ENCODE measurements at places on chromosomes 2 and 18. TPM values are rescaled to one million over a fixed set of nuclear protein-coding genes. Genes with fewer than 3 reads are reported as not detected.

DNA sequence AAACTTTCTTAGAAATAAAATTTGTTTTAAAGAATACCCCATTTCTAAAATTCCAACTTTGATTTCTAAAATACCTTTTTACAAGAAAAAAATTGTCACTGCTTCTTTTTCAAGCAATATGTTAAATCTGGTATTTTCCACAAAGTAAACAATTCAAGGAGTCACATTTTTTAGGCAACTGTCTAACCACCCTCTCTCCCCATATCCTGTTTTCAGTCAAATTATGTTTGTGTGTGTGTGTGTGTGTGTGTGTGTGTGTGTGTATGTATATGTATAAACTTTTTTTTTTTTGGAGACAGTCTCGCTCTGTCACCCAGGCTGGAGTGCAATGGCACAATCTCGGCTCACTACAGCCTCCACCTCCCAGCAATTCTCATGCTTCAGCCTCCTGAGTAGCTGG lies 59.3 kb downstream of the ADNP2 start:
- DNase-seq = no peak

DNA sequence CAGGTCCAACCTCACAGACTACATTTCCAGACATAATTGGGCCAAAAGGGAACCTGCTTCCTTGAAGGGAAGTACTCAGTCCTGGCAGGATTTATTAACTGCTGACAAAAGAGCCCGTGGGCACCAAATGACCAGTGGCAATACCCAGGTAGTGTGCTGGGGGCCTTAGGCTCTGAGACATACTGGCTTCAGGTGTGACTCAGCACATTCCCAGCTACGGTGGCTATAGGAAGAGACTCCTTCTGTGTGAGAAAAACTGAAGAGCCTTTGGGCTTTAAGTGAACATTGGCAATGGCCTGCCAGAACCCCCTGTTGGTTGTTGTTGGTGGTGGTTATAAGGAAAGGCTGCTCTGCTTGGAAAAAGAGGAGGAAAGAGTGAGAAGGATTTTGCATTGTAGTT lies 401.8 kb downstream of the KCNJ3 start:
- no peak for DNase-seq

DNA sequence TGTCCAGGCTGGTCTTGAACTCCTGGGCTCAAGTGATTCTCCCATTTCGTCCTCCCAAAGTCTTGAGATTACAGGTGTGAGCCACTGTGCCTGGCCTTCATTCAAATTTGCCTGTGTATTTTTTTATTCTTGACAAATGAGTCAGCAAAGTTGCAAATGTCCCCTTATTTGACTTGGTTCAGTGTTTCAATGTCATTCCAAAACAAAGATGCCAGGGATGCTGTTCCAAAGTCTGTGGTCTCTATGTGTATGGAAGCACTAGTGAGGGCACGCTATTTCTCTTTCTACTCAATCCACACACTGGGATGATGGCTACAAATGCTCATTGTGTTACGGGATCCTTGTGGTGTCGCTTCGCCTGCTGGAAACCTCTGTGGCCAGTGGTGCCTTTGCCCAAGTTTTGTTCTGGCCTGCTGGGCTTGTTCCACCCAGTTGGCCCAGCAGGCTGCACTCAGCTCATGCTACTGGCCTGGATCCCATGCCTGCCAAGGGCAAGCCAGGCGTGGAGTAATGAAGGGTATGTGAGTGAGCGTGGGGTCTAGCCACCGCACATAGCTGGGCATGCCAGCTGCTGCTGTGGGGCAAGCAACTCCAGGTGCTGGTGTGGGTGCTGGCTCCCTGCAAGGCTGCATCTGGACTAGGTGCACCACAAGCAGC lies 35.6 kb downstream of the FBXO48 start:
- DNase-seq = no peak

GRCh38 chr2:236938126-236938525 lies 147.6 kb upstream of the COPS8 start:
- peak; percentile 18 for DNase-seq

- no peak for DNase-seq
Observed at GRCh38 chr2:228669690-228670089, 488.2 kb upstream of the SPHKAP start.

KIAA2012 gene
- total RNA-seq = not detected

DNA sequence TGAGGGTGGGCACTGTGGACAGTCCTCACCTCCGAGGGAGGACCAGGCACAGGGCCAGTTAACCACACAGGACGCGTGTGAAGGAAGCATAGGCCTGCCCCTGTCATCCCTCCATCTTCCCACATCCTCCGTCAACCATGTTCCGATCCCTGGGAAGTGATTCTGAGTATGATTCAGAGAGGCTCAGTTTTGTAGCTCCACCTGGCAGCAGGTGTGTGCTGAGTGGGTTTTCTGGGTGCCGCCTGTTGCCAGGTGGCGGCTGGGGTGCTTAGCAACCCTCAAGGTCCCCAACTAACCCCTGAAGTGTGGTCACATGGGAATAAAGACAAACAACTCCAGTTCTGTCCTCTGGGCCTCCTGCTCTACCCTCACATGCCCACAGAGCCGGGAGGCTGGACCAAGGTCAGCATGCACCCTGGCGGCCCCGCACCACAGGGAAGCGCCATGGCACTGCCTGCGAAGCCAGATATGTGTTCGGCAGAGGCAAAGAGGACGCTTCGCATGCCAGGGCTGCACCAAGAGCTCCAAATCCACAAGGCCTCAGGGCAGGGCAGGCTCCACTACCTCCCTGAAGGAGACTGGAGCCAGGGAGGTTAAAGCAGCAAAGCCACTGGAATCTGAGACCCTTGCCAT lies 60.0 kb downstream of the ADCY3 start:
- no peak for DNase-seq

DNA sequence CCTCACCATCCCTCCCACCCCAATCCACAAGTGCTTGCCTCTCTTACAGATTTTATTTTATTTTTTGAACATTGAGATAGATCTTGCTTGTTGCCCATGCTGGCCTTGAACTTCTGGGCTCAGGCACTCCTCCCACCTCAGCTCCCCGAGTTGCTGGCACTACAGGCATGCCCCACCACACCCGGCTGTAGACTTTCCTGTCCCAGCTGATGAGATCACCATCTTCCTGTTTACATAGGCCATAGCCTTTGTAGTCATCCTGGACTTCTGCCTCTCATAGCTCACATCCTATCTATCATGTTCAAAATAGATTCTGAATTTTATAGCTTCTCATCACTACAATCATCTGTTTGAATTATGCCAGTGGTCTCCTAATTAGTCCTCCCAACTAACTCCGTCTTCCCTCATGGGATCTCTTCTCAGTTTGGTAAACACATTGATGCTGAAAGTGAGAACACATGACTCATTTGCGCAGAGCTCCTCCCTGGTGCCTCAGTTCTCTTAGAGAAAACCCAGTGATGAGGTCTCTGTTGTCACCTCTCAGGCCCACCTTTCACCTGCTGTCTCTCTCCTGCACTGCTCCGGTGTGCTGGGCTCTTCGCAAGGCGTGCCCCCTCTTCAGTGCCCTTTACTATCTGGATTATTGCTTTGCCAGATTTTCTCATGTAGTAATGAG lies 243.0 kb downstream of the ZNF407 start:
- DNase-seq = no peak

NOL4 gene
- total RNA-seq = 1.3 TPM

DNA sequence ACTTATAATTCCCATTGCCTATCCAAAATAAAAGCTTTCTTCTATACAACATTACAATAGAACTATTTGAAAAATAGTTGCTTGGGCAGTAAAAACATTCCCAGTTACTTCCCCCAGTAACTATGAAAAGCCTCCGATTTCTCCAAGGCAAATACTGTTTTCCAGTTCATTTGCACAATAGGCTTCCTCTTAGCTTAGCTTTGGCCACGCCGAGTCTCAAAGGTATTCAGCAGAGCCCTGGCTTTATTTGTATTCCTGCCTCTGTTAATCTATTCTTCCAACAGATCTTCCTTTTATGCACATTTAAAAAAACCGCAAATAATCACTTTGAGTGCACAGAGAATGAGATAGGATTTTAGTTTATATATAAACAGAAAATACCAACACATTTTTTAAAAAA lies 836.8 kb upstream of the VRK2 start:
- no peak for DNase-seq

DNA sequence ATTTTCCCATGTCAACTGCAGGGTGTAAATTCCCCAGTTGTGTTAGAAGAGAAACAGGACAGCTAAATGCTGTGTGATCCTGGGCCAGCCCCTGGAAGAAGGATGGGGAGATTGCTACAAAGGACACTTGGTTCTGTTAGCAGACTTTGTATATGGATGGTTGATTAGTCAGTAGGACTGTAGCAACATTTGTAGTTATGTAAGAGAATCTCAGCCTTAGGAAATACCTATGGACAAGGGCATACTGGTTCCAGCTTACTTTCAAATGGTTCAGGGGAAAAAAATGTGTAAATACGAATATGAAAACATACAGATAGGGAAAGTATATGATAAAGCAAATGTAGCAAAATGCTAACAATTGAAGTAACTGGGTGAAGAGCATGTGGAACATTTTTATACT lies 47.6 kb downstream of the GNAL start:
- DNase-seq = no peak

- DNase-seq = no peak
Observed at GRCh38 chr2:24671230-24671629, 122.0 kb downstream of the PTRHD1 start.

CRYGC gene
- total RNA-seq = not detected

- DNase-seq = no peak
Observed at GRCh38 chr2:191462370-191462769, 215.6 kb upstream of the NABP1 start.

DNA sequence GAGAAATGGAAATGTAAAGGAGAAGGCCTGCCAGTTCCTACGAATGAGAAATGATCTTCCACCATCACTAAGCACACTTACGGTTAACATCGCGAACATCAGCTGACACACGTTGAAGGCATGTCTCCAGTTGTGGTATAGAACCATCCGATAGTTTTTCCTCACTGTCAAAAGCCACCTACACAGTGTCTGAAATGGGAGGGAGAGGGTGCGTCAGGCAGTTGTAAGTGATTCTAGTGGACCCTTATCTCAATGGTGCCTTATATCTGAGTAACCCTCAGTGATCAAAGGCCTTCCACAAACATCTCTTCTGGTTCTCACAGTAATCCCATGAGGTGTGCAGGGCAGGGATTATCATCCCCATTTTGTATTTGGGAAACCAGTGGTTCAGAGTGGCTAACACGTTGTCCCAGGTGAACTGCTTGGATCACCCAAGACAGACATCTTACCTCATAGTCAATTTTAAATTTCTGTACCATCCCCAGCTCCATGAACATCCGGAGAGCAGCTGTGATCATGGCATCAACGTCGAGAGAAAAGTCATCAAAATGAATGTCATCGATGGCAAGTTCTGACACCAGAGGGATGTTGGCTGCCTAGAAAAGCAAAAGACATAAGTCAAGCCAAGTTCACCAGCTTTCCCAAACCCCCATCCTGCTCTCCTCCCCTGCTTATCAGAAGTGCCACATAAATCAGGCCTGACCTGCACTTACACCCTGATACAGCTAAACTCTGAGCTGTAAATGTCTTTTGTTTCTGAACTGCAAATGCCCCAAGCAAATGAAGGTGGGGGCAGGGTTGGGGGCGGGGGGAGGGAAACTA lies 335.2 kb downstream of the AGPS start:
- DNase-seq = no peak

DNA sequence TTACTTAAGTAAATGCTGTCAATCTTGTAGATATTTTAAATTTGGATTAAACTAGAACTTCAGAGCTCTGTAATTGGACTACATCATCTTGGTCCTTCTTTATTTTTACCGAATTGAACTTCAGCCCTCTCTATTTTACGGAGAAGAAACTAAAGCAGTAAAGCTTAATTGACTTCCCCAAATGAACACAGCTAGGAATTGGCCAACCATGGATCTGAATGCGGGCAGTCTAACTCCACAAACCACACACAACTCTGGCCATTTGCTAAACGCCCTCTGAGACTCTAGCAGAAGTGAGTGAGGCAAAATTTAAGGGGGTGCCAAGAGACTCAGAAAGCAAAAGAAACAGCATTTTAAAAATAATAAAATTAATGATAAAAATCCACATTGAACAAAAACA lies 86.3 kb upstream of the KCTD1 start:
- DNase-seq = no peak

OSR1 gene
- 2.4 TPM for total RNA-seq

DNA sequence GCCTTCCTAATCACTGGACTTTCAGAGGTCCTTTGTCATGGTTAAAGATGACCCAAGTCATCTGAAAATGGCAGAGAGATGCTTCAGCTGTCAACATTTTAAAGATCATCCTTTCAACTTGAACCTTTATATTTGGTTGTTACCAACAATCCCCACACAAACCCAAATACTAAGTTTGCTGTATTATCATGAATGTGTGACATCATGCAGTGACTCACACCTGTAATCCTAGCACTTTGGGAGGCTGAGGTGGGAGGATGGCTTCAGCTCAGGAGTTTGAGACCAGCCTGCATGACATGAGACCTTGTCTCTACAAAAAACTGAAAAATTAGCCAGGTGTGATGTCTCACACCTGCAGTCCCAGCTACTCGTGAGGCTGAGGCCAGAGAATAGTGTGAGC lies 55.2 kb upstream of the NRP2 start:
- DNase-seq = no peak

DNA sequence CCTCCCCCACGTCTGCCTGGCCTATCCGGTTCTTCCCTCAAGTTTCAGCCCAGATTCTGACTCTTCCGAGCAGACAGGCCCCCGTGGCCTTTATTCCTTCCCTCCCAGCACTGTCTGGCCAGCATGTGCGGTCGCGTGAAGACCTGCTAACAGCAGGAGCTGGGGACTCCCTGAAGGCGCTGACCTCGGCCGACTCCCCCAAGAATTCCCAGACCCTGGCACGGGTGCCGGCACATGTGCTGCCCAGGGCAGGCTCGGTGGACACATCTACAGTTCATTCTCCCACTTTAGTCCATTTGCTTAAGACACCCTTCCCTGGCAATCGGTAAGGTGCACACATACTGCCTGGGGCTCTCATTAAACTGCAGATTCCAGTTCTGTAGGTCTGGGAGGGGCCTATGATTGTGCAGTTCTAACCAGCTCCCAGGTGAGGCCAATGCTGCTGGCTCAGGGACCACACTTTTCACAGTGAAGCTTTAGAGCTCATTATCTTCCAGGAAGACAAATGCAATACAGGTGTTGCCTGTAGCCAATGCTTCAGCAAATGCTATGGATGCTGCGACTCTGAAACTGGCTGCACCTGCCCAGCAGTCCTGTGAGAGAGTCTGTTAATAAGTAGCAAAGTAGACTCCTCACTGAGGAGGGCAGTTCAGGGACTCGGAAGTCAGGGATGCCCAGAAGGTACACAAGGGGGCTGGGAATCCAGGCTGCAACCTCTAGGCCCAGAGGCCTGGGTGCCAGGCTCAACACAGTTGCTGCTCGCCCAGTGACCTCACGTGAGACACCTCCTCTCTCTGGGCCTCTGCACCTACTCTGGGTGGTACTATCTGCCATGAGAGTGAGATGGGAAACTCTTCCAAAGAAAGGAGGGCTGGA lies 45.4 kb upstream of the TAF1B start:
- DNase-seq = peak; percentile 59

INPP4A gene
- total RNA-seq = 11.5 TPM

ANKRD30B gene
- not detected for total RNA-seq

FNDC4 gene
- 1.1 TPM for total RNA-seq

RSAD2 gene
- 4.7 TPM for total RNA-seq
